Stimulated activated CD8-positive, alpha-beta memory T cell treated with anti-CD3 and anti-CD28 coated beads, Interleukin-12 subunit alpha, Interleukin-12 subunit beta, amount 100 ng/mL, for 4 hours (primary cell): ENCODE measurements at places on chromosomes 1 and 21.
A peak's percentile ranks its signal among the peaks of the same experiment; 100 is the strongest.

- peak; percentile 15 for DNase-seq
These were observed 1.9 kb upstream of the ZSCAN20 start for GRCh38 chr1:33470495-33471012.

- DNase-seq: no peak
These were observed 1160.8 kb upstream of the B3GALT2 start for GRCh38 chr1:194347200-194347599.

DNA sequence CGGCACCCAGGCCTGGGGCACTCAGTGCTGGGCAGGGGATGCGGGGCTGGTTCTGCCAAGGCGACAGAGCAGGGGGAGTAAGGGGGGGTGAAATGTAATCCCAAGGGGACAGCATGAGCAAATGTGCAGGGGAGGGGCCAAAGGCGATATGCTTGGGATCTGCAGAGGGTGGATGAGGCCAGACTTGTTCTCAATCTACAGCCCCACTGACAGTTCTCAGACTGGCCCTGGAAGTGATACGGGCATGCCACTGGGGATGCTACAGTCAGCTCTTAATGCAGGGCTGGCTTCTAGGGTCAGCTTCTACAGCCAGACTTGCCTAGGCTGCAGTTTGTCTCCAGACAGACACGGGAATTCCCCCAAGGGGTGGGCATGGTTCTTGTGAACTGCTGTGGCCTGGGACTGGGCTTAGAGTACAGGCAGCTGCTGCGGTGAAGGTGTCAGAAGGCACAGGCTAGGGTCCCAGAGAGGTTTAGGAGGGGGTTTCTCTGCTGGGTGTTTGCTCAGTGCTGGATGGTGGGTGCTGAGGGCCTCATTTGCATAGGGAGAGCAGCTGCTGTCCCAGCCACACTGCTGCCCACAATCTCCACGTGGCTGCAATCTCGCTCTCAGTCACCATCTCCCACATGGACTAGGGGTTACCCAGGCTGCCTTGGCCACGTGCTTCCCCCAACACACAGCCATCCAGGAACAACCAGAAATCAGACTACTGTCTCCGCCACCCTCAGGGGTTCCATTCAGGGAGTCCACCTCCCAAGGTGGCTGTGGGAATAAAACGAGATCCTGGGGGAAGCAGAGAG lies 190.1 kb downstream of the HIVEP3 start:
- peak; percentile 55 for DNase-seq

GRCh38 chr1:201628490-201628889 lies 89.6 kb downstream of the NAV1 start:
- no peak for DNase-seq

DNA sequence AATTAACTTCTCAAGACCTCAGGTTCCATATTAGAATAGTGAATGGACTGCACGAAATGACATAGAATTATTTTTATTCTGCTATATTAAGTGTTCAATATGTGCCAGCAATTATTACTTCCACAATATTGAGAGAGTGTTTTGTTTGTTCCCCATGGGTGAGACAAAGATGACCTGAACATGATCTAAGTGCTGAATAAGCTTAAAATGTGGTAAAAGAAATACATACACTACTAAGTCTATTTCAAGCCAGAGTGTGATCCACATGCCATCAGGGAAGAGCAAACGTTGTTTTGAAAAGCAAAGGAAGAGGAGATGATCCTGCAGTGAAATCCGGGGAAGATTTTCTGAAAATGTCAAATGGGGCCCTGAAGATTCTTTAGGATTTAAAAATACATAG lies 59.8 kb upstream of the RUNX1 start:
- DNase-seq: no peak

GRCh38 chr1:53547231-53547790 lies 88.1 kb downstream of the DMRTB1 start:
- no peak for DNase-seq

GRCh38 chr1:164473544-164473943 lies 85.4 kb upstream of the PBX1 start:
- no peak for DNase-seq

GRCh38 chr1:48018799-48019198 lies 21.6 kb upstream of the TRABD2B start:
- no peak for DNase-seq

GRCh38 chr1:30721341-30721793 lies 2.0 kb downstream of the MATN1 start:
- no peak for DNase-seq

GRCh38 chr1:208714323-208714722 lies 470.1 kb upstream of the PLXNA2 start:
- DNase-seq: no peak

DNA sequence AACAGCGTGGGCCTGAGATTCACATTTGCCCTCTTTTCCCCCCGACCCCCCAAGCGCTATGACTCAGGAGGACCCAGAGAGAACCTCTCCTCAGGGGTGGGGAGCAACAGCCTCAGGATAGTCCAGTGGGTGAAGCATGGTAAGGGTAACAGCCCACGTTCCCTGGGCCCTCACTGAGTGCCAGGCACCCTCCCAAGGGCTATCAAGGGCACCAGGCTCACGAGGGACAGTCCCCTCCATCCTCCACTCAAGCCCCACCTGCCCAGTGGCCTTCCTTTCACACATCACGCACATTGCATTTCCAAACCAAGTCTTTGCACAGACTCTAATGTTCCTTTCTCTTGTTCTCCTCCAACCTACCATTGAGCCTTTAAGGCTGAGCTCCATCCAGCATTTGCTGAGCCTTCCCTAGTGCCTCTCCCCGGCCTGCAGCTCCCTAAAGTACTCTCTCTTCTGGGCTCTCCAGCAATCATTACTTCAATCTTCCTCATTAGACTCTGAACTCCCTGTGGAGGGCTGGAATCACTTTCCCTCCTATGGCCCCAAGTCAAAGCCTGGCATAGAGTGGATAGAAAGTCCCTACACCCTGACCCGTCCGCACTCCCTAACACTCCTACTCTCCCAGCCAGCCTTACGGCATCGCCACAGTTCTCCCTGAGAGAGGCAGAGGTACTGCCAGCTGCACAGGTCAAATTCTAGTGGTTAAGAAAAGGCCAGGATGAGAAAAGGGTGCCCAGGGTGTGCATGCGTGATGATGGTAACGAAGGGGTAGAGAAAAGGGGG lies 1.0 kb downstream of the AKR7A2 start:
- no peak for DNase-seq

DNA sequence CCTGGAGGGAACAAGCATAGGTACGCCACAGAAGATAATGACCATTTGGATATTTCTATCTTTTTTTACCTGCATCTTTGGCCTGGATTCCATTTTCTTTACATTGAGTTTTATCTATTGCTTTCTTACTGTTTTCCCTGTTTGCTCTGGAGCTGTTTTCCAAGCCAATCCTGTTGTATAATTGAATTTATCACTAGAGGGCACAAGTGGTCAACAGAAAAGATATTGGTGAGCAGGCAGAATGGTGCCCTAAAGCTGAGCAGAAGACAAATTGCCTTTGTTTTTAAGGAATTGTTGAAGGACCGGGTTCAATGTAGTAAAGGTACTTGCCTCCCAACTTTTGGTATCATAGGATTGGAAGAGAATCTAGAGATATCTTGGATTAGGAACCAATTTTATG lies 152.8 kb downstream of the PPP1R12B start:
- DNase-seq: no peak

GRCh38 chr1:5129746-5130355 lies 475.4 kb downstream of the AJAP1 start:
- no peak for DNase-seq

- DNase-seq: no peak
These were observed 19.1 kb upstream of the PPIH start for GRCh38 chr1:42639116-42639515.

- no peak for DNase-seq
These were observed 176.1 kb downstream of the SLC45A1 start for GRCh38 chr1:8493916-8494540.

GRCh38 chr1:241356187-241356518 lies 852 bp downstream of the RGS7 start:
- no peak for DNase-seq

DNA sequence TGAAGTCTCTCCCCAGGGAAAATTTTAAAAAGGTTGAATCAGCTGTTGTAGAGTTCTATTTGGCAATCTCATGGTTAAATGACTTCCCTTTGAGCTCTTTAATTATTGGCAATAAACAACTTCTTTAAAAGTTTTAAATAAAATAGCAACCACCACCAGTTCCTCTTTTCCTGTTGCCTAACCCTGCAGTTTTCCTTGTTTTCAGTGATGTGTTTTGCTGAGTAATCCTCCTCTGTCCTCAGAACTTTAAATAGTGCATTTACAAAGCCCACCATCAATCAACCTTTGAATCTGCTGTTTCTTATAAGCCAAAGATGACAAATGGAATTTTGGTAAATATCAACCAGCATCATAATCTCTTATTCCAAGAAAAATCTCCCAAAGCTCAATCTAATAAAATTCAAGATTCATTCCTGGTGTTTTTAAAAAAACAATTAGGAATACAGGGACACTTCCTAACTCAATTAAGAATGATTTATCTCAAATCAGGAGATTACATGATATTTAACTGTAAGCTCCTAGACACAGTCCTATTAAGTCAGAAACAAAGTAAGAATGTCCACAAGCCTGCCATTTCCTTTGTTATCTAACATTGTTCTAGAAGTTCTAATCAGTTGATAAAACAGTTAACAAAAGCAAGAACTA lies 14.8 kb downstream of the AVPR1B start:
- DNase-seq: no peak
